ENCODE measurements at places on chromosomes 4 and X. TPM values are rescaled to one million over a fixed set of nuclear protein-coding genes. Genes with fewer than 3 reads are reported as not detected.

The TGIF2LX gene
- not detected for total RNA-seq

The POU3F4 gene
- total RNA-seq = not detected

The TCEAL7 gene
- total RNA-seq = not detected

The LRIT3 gene
- 0.22 TPM for total RNA-seq

The SFRP2 gene
- not detected for total RNA-seq

DNA sequence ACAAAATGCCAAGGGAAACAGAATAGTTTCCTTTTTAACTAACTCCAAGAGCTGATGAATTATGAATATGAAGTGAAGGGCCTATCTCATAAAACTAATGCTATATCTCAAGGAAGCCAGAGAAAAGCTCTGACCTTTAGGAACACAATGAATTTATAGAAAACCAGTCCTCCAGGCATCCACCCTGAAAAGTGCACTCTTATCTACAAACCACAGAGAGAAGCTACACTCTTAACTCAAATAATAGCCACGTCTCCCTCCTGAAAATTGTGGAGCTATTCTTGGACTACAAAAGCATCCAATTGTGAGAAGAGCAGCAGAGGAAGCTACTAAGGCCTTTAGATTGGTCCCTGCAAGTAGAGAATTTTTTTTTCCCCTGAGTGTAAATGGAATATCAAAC lies 253.9 kb downstream of the IL15 start:
- no peak for DNase-seq

GRCh38 chrX:38806875-38807621 lies 5.8 kb downstream of the MID1IP1 start:
- no peak for DNase-seq

DNA sequence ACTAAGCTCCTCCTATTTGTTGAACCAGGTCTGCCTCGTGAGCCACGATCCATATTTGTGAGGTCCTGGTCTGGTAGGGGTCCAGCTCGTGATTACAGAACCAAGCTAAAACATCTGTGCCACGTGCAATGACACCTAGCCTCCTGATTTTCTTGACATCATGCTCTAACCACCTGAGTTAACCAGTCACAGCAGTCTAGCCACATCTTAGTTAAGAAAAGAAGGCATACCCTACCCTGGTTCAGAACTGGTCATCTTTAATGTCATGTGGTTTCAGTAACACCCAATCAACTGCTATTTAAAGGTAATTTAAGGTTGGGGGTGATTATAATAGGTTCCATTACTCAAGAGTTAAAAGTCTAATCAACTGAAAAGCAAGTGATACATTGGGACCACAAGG lies 28.4 kb downstream of the ARHGEF6 start:
- DNase-seq = no peak

- DNase-seq = peak; percentile 56
Measured at GRCh38 chrX:16826207-16826606, 39.9 kb downstream of the TXLNG start.

DNA sequence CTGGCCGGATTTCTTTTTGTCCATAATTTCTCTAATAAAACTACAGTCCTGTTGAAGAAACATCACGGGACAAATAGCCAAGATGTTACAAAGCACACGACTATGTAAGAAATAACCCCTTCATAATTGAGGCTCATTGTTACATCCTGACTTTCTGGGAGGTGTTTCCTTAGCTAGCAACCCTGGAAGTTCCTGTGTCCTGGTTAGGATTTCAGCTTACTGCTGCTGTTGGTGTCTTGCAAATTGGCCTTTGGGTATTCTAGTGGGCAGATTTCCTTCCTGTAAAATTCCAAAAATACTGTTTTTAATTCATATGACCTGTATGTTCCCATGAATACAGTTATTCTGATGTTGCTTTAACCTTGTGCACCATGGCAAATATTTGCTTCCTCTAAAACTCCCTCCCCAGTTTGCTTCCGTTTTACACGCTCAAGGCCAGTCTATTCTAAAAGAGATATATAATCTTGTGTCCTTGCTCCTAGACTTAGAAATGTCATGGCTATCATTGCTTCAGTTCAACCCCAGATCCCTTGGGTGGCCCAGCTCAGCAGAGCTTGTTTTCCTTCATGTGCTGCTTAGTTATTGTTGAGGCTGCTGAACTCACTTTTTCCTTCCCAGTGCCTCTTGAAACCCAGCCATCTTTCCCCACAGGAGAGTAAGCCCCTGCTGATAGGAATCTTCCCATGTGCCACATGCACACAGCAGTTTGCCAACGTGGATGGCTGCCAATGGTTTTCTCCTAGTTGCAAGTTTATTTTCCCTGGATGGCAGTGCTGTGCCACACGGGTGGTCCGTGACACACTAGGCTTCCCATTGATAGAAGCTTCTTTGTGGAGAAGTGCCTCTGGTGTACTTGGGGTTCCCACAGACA lies 75.8 kb downstream of the TSPAN7 start:
- DNase-seq = no peak

DNA sequence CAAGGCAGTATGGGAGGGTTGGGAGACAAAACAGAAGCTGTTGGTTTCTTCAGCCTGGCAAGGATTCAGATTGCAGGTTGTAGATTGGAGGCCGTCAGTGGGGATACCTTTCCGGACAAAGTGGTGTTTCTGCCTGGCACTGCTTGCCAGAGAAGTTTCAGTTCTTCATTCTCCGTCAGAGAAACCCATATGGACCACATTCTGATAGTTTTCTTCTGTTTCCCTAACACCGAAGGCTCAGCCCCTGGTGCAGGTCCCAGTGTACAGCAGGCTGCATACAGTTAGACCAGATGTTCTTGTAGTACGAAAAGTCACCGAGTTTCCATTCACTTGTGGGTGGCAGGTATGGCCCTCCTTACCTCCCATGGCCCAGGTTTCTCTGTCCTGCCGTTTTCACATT lies 107.3 kb downstream of the PTTG2 start:
- no peak for DNase-seq

- DNase-seq = no peak
Measured at GRCh38 chr4:174053895-174054294, 229.6 kb downstream of the FBXO8 start.
